Muscle of leg (tissue), 16 donors: ENCODE measurements at places on chromosomes 3 and 15. TPM values are rescaled to one million over a fixed set of nuclear protein-coding genes. Genes with fewer than 3 reads are reported as not detected.
A peak's percentile ranks its signal among the peaks of the same experiment; 100 is the strongest.

The LYZL4 gene
- total RNA-seq = not detected

The AP4E1 gene
- 6.9 TPM for total RNA-seq

DNA sequence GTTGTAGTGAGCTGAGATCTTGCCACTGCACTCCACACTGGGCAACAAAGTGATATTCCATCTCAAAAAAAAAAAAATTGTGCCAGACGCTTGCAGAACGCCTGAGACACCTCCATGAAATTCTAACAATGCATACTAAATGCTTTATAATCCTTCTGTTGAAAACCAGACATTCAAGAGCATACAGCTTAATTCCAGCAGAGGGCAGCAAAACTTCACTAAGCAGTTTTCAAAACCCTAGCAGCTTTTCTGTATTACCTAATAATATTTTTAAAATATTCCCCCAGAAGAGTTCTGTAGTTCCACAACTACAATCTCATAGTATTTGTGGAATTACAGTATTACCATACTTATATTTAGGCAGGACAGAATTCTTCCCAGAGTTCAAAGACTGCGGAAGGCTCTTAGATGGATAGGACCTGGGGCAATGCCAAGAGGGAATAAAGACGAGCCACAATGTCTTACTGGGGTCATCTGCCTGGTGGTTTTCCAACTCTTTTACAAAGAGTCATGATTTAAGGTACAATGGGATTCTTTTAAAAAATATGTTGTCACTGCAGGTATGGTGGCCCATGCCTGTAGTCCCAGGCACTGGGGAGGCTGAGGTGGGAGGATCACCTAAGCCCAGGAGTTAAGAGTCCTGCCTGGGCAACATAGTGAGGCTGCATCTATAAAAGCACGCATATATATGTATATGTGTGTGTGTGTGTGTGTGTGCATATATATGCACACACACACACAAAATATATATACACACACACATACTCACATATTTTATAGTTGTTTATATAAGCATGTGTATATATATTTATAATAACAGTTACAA lies 19.6 kb upstream of the TASOR start:
- peak; percentile 89 for DNase-seq
- no peak overlapping the region for H3K4me3 ChIP-seq
- H3K4me1 ChIP-seq = peaks cover 4% of the 10 kb centered on the region
- H3K36me3 ChIP-seq = no peaks in the 10 kb centered on the region
- H3K27me3 ChIP-seq = peaks cover 2% of the 10 kb centered on the region
- no peak overlapping the region for H3K27ac ChIP-seq

GRCh38 chr3:56366641-56367162 lies 101.6 kb downstream of the ERC2 start:
- no peak overlapping the region for H3K4me3 ChIP-seq
- DNase-seq = no peak
- no peaks in the 10 kb centered on the region for H3K27me3 ChIP-seq

- H3K27me3 ChIP-seq = no peaks in the 10 kb centered on the region
- no peak overlapping the region for H3K27ac ChIP-seq
- no peaks in the 10 kb centered on the region for H3K36me3 ChIP-seq
- DNase-seq = no peak
- H3K4me3 ChIP-seq = no peak overlapping the region
Observed at GRCh38 chr15:50124631-50125030, 5.6 kb upstream of the ATP8B4 start.

- DNase-seq = no peak
- H3K4me3 ChIP-seq = no peak overlapping the region
- no peaks in the 10 kb centered on the region for H3K27me3 ChIP-seq
- no peak overlapping the region for H3K27ac ChIP-seq
Observed at GRCh38 chr15:70054884-70055387, 42.8 kb downstream of the TLE3 start.
